ENCODE measurements at places on chromosomes 12 and 14. TPM values are rescaled to one million over a fixed set of nuclear protein-coding genes. Genes with fewer than 3 reads are reported as not detected.

Gene MARK3
- total RNA-seq: 59.7 TPM

Gene PPP2R5C
- 65.4 TPM for total RNA-seq

Gene KRT73
- total RNA-seq: not detected

Gene SNRNP35
- total RNA-seq: 19.8 TPM

Gene ITGB7
- total RNA-seq: 0.35 TPM

Gene TTC9
- total RNA-seq: 2.7 TPM

Gene STXBP6
- total RNA-seq: 2.0 TPM

Gene GPD1
- total RNA-seq: 0.14 TPM

Gene TRHDE
- total RNA-seq: 0.02 TPM

Gene KRT82
- not detected for total RNA-seq

Gene SDR9C7
- not detected for total RNA-seq

Gene GSC
- 0.39 TPM for total RNA-seq

Gene TAS2R20
- total RNA-seq: 0.10 TPM

Gene GLT8D2
- 0.22 TPM for total RNA-seq

Gene TAPBPL
- 3.5 TPM for total RNA-seq

Gene ARID2
- total RNA-seq: 12.0 TPM

Gene GLS2
- total RNA-seq: not detected
